ENCODE measurements at places on chromosomes 1 and 21. TPM values are rescaled to one million over a fixed set of nuclear protein-coding genes. Genes with fewer than 3 reads are reported as not detected.

The ARHGEF16 gene
- total RNA-seq: 0.09 TPM

The PCBP3 gene
- 1.1 TPM for total RNA-seq

The RHCE gene
- total RNA-seq: 1.6 TPM

The B3GALT2 gene
- 0.32 TPM for total RNA-seq

The SLC30A7 gene
- 19.4 TPM for total RNA-seq

The ZNF691 gene
- 8.2 TPM for total RNA-seq

The CKS1B gene
- total RNA-seq: 22.2 TPM

The DNMT3L gene
- total RNA-seq: not detected

The GSTM2 gene
- 43.5 TPM for total RNA-seq

The CD2 gene
- total RNA-seq: not detected

The RAP1GAP gene
- 0.16 TPM for total RNA-seq

The TNFRSF18 gene
- total RNA-seq: 0.34 TPM

The ACTA1 gene
- total RNA-seq: not detected

The NLRP3 gene
- not detected for total RNA-seq

The IGFN1 gene
- not detected for total RNA-seq

The OR2L13 gene
- not detected for total RNA-seq

The KCNT2 gene
- 1.7 TPM for total RNA-seq

The PLPPR5 gene
- total RNA-seq: under 0.01 TPM

The OR2T35 gene
- not detected for total RNA-seq

The LHX4 gene
- 0.09 TPM for total RNA-seq

The SELL gene
- 0.09 TPM for total RNA-seq

The STUM gene
- total RNA-seq: not detected

The CACNA1S gene
- total RNA-seq: not detected

The POMGNT1 gene
- 27.4 TPM for total RNA-seq

The CDC14A gene
- 2.1 TPM for total RNA-seq

The FAM177B gene
- total RNA-seq: not detected

The CELA2B gene
- not detected for total RNA-seq

The RGS13 gene
- total RNA-seq: not detected

The NEXN gene
- total RNA-seq: 9.1 TPM

The DYNLT5 gene
- not detected for total RNA-seq

The COL24A1 gene
- 0.63 TPM for total RNA-seq

The KLF17 gene
- not detected for total RNA-seq

The KRTAP7-1 gene
- total RNA-seq: not detected

The LENEP gene
- total RNA-seq: not detected

The SIM2 gene
- not detected for total RNA-seq

The RGS1 gene
- total RNA-seq: not detected

The C1orf115 gene
- 0.16 TPM for total RNA-seq

The ZNF697 gene
- total RNA-seq: 7.6 TPM

The GCSAML gene
- not detected for total RNA-seq

The MRPL39 gene
- 25.0 TPM for total RNA-seq

The UBL4B gene
- 0.09 TPM for total RNA-seq

The KAZN gene
- 3.8 TPM for total RNA-seq

The RHOU gene
- total RNA-seq: 0.17 TPM

The DTL gene
- total RNA-seq: 0.17 TPM

The TSSK3 gene
- total RNA-seq: 0.86 TPM

The DENND1B gene
- total RNA-seq: 4.1 TPM

The KRTAP13-2 gene
- total RNA-seq: not detected

The CNKSR1 gene
- total RNA-seq: not detected

The VSIG8 gene
- under 0.01 TPM for total RNA-seq

The TFAP2E gene
- 0.16 TPM for total RNA-seq

The BATF3 gene
- total RNA-seq: 0.47 TPM

The DIO1 gene
- total RNA-seq: not detected

The RGS7 gene
- total RNA-seq: under 0.01 TPM

The UQCRHL gene
- 15.3 TPM for total RNA-seq

The TFB2M gene
- 11.7 TPM for total RNA-seq

The PLEKHN1 gene
- total RNA-seq: 0.63 TPM

The CCDC30 gene
- total RNA-seq: 0.95 TPM

The TAF5L gene
- 9.1 TPM for total RNA-seq

The ST6GALNAC3 gene
- 0.47 TPM for total RNA-seq

Measured in bronchial smooth muscle cell (primary cell).